Large intestine (tissue), 12 donors: ENCODE measurements at places on chromosomes 16 and 17. TPM values are rescaled to one million over a fixed set of nuclear protein-coding genes. Genes with fewer than 3 reads are reported as not detected.

DNA sequence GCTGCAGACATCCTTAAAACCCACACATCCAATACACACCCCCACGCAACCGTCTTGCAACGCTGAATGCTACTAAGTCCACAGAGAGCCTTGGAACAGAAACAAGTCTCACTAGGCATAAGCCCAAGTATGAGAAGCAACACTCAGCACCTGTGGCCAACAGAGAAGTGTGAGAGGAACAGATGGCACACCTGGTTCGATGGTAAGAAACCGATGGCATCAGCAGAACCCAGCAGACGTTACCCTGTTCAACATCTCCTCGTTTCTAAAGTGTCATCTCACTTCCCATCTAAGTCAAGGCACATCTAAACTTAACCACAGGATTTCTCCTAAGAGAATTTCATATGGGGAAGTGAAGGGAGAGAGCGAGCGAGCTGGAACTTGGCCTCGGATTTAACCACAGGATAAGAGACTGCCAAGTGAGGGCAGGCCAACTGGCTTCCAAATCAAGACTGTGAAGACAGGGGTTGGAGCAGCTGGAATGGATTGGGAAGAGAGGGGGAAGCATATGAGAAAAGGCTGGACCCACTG lies 41.0 kb downstream of the NXPH3 start:
- no peak for DNase-seq

DNA sequence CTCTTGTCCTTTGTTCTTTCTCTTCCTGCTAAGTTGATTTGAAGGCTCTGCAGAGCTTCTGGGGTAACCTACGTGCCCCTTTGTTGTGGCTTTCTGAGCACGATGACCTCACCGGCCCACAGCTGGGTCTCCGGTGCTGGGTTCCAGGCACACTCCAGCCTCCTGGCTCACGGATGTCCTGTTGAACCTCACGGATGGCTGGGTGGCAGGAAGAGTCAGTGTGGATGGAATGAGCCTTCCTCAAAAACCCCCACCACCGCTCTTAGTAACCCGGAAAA lies 116.0 kb downstream of the SOCS1 start:
- no peak for DNase-seq

GRCh38 chr17:52383493-52384100 lies 225.1 kb upstream of the CA10 start:
- DNase-seq, result peak; percentile 25

GRCh38 chr16:74557275-74557674 lies 49.6 kb downstream of the GLG1 start:
- DNase-seq, result no peak

DNA sequence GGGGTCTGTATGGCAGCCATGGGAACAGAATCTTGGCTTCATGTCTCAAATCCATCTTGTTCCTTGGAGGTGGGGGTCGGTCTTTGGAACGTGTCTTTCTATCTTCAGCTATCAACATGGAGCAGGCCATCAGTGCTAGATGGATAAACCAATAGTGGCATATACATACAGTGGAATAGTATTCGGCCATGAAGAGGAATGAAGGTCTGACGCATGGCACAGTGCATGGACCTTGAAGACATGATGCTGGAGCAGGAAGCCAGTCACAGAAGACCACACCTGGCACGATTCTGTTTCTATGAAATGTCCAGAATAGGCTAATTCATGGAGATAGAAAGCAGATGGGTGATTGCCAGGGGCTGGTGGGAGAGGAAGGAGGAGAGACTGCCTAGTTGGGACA lies 7.8 kb downstream of the KCNG4 start:
- no peak for DNase-seq

DNA sequence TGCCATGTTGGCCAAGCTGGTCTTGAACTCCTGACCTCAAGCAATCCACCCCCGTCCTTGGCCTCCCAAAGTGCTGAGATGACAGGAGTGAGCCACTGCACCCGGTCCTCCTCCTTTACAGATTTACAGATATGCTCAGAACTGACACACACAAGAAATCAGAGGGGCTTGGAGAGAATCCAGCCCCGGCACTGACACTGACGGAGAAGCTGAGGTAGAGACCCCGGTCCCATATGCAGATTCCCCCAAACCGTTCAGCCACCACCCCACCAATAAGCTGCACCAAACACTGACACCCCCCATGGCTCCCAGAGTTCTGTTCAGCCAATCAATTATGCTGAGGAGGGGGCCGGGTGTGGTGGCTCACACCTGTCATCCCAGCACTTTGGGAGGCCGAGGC lies 141.1 kb upstream of the RPH3AL start:
- no peak for DNase-seq

- DNase-seq, result peak; percentile 85
Measured at GRCh38 chr16:89565506-89566372, 5.3 kb downstream of the RPL13 start.

GRCh38 chr17:77555741-77556291 lies 402.7 kb upstream of the TNRC6C start:
- DNase-seq, result peak; percentile 26

DNA sequence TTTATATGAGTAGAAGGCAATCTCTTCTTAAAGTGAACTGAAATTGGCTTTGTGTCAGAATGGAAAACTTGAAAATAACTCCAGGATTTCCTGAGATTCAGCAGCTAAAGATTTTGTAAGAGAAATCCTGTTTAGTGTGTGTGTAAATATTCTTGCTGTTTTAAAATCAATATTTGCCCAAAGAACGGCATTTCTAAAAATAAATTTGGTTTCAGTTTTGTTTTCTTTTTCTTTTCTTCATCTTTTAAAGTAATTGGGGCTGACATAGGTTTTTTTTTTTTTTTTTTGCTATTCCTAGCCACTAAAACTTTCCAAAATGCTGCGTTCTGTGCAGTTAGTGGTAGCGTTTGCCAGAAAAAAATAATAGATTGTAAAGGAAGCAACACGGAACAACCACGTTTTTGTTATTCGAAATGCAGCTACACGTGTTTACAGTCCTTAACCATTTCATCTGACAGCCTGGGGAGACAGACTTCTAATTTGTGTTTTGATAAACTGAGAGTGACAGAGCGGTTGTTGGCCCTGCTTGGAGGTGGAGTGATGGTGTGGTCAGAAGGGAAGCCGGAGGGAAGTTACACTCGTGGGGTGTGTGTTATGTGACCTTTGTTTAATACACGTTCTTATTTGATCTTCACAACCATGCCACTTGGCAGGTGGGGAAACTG lies 21.6 kb upstream of the SMPD3 start:
- no peak for DNase-seq

DNA sequence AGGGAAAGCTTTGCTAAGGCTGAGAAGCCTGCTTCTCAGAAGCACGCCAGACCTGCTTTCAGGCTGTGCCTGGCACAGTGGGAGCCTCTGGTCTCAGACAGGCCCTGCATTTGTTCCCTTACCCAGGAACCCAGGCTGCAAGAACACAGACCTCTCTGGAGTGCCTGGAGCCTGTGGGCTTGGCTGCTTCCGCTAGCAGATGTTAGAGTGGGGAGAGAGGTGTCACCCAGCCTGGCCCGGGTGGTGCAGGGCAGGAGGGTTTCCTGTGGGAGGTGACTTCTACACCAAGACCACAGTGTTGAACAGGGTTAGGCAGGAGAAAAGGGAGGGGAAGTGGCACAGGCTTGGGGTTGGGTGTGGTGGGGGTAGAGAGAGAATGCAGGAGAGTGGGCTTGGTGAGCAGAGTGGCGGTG lies 35.8 kb upstream of the ADGRG1 start:
- no peak for DNase-seq

- DNase-seq, result no peak
Measured at GRCh38 chr17:30997842-30998241, 27.0 kb downstream of the RNF135 start.

- no peak for DNase-seq
Measured at GRCh38 chr17:7083592-7083991, 3.5 kb upstream of the CLEC10A start.

DNA sequence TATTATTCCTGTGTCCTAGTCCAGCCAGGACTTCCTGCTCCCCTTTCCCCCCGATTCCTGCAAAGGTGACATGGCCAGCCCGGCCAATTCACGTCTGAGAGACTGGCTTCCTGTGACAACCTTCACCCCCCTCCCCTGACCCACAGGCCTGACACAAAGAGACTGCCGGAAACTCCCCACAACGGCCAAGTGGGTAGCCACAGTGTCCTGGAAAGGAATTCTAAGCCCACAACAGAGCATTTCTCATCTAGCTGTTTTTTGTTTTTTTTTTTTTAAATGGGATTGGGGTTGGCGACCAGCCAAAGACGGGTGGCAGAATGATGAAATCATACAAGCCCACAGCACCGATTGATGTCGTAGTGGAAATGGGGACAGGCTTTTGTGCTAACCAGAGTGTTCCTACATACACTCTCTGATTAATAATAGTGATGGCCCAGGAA lies 2.8 kb upstream of the XAF1 start:
- no peak for DNase-seq

DNA sequence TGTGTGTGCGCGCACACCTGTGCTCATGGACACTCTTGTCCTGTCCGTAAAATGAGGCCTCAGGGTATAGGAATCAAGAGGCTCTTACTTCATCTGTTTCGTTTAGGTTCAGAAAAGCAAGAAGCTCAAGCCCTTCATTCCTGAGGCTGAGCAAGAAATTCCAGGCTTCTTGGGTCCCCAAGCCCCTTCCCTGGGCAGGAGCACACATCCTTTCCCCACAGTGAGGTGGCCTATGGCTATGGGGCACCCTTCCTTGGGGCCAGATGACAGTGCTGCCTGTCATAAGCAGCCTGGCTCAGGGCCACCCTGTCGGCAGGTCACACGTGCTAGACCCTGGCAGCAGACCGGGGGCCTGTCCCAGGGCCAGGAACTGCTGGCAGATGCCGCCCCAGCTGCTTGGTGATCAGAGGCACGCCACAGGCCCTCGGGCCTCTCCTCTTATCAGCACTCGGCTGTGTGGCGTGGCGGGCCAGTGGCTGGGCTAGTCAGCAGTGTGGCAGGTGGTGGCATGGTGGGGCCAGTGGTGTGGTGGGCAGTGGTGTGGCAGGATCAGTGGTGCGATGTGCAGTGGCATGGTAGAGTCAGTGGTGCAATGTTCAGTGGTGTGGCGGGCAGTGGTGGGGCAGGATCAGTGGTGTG lies 50.2 kb downstream of the NKD1 start:
- no peak for DNase-seq

DNA sequence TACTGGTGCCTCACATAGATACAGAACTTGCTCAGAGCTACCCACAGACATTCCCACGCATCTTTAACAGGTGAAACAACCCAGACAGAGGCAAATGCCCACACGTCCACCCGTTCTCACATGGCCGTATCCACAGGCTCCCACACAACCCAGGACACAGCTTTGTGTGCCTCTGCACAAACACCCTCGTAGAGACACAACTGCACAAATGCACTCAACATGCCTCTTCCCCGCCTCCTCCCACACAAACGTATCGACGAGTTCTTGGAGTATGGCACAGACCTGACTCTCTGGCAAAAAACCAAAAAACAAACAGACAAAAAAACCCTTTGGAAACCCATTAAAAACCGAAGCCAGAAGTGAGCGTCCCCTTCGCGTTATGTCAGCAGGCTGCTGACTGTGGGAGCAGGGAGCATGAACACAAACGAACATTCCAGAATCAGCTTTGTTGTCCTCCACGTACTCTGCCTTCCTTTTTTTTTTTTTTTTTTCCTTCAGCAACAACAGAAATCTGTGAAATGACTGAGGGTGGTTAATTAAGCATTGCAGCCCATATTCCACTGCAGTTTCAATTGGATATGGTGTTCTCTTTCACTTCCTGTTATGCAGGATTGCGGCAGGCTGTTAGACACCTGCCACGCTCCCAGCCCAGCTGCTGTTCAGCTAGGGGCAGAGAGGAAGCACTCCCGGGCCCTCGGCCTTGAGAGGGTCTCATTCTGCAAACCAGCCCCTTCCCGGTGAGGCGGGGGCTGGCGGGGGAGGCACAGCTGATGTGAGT lies 313.7 kb downstream of the MAF start:
- peak; percentile 70 for DNase-seq

GRCh38 chr16:70375636-70376611 lies 29.2 kb downstream of the DDX19A start:
- DNase-seq, result no peak

GRCh38 chr16:7257016-7257415 lies 75.6 kb upstream of the RBFOX1 start:
- DNase-seq, result no peak

DNA sequence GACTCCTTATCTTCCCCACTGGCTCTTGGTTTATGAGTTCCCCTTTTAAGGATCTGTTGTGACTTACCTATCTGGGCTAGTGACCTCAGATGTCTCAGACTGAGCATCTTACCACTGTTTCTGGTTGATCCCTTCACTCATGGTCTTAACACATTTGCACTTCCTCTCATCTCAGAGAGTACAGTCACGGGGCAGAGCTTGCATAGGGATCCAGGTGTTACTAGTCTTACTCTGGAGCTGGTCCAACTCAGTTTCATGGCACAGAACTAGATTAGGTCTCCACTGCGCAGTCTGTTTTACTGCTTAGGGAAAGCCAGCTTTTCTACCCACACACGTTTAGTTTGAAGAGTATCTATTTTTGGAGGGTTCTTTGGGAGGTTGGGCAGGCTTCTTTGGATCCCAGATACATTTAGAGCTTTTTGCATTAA lies 10.2 kb downstream of the GABARAPL2 start:
- no peak for DNase-seq

- no peak for DNase-seq
Measured at GRCh38 chr17:81888105-81888987, 3.0 kb downstream of the ALYREF start.

- no peak for DNase-seq
Measured at GRCh38 chr17:64378890-64379354, 11.7 kb downstream of the PECAM1 start.

- DNase-seq, result no peak
Measured at GRCh38 chr17:12909046-12909445, 108.8 kb downstream of the ELAC2 start.

DNA sequence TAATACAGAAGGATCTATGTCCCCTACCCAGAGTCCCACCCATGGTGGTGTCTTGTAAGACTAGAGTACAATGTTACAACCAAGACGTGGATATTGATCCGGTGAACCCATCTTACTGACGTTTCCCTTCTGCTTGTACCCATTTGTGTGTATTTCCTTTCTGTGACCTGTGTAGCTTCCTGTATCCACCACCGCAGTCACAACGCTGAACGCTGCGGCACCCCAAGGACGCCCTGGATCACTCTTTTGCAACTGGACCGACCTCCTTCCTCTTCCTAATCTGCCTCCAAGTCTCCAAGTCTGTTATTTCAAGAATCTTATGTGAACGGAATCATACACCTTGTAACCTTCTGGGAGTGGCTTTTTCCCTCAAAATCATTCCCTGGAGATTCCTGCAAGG lies 33.5 kb upstream of the CBX4 start:
- DNase-seq, result no peak

- no peak for DNase-seq
Measured at GRCh38 chr17:80866050-80866793, 125.4 kb upstream of the CHMP6 start.

The MYLK3 gene
- polyA plus RNA-seq, result 0.16 TPM

The SDK2 gene
- 0.94 TPM for polyA plus RNA-seq

The TMEM238L gene
- 3.5 TPM for polyA plus RNA-seq

The CDR2 gene
- 41.1 TPM for polyA plus RNA-seq

The NLRC3 gene
- polyA plus RNA-seq, result 2.5 TPM

The MRM3 gene
- 14.7 TPM for polyA plus RNA-seq

The ARHGAP23 gene
- polyA plus RNA-seq, result 23.6 TPM

The BAHCC1 gene
- 21.9 TPM for polyA plus RNA-seq

The PRAC1 gene
- polyA plus RNA-seq, result not detected

The GPR139 gene
- polyA plus RNA-seq, result 0.07 TPM

The KRT17 gene
- polyA plus RNA-seq, result 1.1 TPM

The IL17C gene
- not detected for polyA plus RNA-seq

The RPL38 gene
- 1,774 TPM for polyA plus RNA-seq

The INO80E gene
- 60.5 TPM for polyA plus RNA-seq

The C17orf50 gene
- 0.04 TPM for polyA plus RNA-seq

The OR1E2 gene
- polyA plus RNA-seq, result not detected

The FOXK2 gene
- 29.7 TPM for polyA plus RNA-seq

The EMC6 gene
- 39.7 TPM for polyA plus RNA-seq

The TCAP gene
- polyA plus RNA-seq, result 2.2 TPM

The ABCC12 gene
- polyA plus RNA-seq, result not detected

The CDH5 gene
- polyA plus RNA-seq, result 20.2 TPM
